ENCODE measurements at places on chromosomes 7 and 10. TPM values are rescaled to one million over a fixed set of nuclear protein-coding genes. Genes with fewer than 3 reads are reported as not detected.

DNA sequence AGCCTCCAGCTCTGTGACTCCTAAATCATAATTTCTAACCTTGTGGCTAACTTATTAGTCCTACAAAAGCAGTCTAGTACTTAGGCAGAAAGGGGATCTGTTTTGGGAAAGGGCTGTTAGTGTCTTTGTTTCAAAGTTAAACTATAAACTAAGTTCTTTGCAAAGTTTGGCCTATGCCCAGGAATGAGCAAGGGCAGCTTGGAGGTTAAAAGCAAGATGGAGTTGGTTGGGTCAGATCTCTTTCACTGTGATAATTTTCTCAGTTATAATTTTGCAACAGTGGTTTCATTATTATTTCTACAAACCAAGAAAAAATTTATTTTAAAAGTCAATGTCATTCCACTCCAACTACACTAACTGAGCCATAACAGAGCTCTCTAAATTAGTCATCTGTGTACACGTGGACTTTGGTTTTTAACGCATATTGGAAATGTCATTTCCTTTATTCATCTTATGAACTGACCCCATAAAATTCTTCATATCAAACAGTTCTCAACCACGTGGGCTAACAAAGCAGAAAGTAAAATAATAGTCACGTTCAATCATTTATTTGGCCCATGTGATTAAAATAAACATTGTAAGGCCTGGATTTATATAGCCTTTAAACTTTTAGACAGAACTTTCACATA, 143.2 kb upstream of the C7orf33 start:
- no peak for DNase-seq

GRCh38 chr10:17607603-17608332, 9.4 kb downstream of the HACD1 start:
- no peak for DNase-seq

DNA sequence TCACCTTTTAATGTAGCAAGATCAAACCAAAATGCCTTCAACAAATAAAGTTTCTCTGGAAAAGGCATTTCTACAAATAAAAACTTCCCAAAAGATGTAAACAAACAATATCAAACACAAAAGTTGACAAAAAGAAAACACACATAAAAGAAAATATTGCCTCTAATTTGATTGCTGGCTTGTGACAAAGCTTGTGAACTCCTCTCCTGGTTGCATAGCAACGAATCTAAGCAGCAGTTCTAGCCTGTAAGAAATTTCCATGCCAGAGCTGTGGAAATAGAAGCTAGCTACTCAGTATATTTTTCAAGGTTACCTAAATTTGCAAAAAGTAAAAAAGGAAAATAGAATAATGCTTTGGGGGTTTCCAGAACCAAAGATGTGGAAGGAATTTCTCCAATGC, 173.9 kb upstream of the CDK1 start:
- no peak for DNase-seq

DNA sequence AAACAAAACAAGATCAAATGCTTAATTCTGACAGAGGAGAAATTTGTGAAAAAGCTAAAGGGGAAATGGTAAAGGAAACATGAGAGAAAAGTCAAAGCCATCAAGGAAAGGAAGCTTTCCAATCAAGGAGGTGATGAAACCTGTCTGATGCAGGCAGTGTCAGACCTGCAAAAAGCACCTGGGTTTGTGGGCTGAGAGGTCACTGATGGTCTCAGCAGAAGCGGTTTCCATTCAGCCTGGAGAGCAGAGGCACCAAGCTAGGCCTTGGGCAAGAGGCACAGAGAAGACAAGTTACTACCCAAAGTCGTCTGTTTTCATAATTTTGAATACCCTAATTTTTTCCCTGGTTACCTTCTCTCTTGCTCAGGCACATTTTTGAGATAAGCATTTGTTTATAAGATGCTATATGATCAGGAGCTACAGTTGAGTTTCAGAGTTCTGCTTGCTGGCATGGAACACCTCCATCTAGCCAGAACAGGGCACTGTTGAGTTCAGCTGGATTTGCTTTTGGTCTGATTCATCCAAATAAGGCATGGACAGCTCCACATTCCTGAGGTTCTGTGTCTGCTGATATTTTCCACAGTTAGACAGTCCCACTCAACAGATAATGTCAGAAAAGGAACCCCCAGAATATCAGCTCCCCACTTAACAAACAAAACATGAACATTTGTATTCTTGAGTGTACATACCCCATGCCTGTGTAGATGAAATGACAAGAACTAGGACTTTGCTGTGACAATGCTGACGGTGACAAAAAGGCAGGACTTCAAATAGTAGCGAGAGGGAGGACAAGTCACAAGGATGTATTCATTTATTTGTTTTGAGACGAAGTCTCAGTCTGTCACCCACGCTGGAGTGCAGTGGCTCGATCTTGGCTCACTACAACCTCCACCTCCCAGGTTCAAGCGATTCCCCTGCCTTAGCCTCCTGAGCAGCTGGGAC, 4.9 kb upstream of the PPIA start:
- DNase-seq: no peak

DNA sequence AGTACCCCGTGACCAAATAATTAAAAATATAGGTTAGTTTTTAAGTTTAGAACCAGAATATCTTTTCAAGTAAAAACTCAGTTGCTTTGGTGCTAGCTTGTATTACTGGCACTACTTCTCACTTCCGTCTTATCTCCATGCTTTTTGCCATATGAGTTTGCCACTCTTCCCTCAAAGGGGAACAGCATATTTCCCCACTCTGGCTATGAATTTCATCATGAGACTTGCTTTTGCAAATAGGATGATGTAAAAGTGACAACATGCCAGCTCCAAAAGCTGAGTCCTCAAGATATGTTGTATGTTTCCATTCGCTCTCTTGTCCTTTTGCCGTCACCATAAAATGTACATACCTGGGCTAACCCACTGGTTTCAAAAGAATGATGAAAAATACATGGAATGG, 178.1 kb upstream of the SEMA3A start:
- DNase-seq: no peak

- DNase-seq: no peak
Observed at GRCh38 chr7:21972397-21972784, 26.7 kb upstream of the CDCA7L start.

DNA sequence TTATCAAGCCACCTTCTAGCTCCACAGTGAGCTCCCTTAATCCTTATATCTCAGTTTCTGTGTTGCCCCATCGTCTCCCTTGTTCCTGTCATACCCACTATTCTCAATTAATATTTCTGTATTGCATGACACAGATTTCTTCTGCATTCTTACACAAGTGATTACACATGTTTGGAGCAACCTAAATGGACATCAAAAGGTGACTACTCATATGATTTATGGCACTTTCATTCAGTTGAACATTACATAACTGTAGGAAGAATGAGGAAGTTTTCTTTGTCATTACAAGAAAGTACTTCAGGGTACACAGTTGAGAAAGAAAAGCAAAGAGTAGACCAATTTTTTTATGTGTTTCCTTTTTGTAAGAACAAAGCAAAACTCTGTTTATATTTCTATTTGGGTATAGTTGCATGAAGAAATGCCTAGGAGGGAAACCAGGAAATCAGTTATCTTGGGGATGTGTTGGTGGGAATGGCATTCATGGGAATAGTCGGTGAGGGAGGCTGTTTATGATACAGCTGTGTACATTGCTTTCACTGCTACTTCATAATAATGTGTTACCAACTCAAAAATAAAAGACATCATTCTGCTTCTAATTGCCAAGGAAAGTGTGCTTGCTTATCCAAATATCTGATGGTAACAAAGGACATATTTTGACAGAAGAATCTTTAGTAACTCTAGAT, 23.6 kb upstream of the PRSS37 start:
- DNase-seq: no peak

- no peak for DNase-seq
Observed at GRCh38 chr7:66304536-66304935, 99.4 kb downstream of the TPST1 start.

- DNase-seq: no peak
Observed at GRCh38 chr7:99193527-99194220, 14.2 kb downstream of the KPNA7 start.

DNA sequence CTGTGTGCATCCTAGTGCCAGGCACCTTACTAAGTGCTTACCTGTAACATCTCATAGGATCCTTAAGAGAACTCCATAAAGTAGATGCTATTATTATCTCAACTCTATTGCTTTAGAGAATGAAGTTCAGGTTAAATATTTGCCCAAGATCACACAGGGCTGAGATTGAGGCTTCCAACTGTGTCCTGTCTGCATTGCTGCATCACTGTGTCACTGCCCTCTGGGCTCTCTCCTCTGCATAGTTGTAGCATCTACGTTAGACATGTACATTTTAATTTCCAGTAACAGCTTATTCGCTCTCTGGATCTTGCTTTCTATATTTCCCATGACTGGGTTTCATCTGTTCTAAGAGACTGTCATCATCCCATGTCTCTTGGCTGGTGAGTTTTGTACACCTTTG, 63.6 kb upstream of the FZD8 start:
- DNase-seq: no peak

- DNase-seq: no peak
Observed at GRCh38 chr10:59303018-59303417, 59.3 kb downstream of the FAM13C start.

GRCh38 chr10:122333037-122333436, 41.5 kb upstream of the PLEKHA1 start:
- no peak for DNase-seq

- DNase-seq: no peak
Observed at GRCh38 chr7:151936207-151936606, 20.0 kb upstream of the GALNTL5 start.

GRCh38 chr7:50267525-50268041, 36.9 kb upstream of the IKZF1 start:
- DNase-seq: no peak

Gene ZNF25
- 9.5 TPM for polyA plus RNA-seq

Gene SPDYE11
- polyA plus RNA-seq: 6.5 TPM

Gene ADCY1
- polyA plus RNA-seq: 6.6 TPM

Gene SPDYE16
- 4.1 TPM for polyA plus RNA-seq

Gene PROSER2
- polyA plus RNA-seq: 7.8 TPM

Gene HABP2
- 1.9 TPM for polyA plus RNA-seq

Gene COL13A1
- 2.5 TPM for polyA plus RNA-seq

Gene TCF7L2
- 18.5 TPM for polyA plus RNA-seq

Gene OR6V1
- not detected for polyA plus RNA-seq

Gene TACC2
- polyA plus RNA-seq: 18.0 TPM

Measured in testis (tissue), 5 donors.